ENCODE measurements at places on chromosomes 11 and 22.

DNA sequence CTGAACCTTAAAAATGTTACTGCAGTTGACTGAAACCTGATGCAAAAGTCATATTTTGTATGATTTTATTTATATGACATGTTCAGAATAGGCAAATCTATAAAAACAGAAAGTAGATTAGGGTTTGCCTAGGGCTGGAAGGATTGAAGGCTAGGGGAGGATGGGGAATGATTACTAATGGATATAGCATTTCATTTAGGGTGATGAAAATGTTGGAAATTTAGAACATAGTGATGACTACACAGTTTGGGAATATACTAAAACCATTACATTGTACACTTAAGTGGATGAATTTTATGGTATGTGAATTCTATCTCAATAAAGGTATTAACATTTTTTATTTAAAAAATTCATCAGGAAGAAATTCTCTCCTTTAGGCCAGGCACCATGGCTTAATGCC, 22.9 kb upstream of the PAFAH1B2 start:
- peak; percentile 64 for DNase-seq

GRCh38 chr11:693887-694562, 997 bp downstream of the DEAF1 start:
- DNase-seq = no peak

- no peak for DNase-seq
Observed at GRCh38 chr22:25369041-25369440, 149.6 kb downstream of the CRYBB2 start.

DNA sequence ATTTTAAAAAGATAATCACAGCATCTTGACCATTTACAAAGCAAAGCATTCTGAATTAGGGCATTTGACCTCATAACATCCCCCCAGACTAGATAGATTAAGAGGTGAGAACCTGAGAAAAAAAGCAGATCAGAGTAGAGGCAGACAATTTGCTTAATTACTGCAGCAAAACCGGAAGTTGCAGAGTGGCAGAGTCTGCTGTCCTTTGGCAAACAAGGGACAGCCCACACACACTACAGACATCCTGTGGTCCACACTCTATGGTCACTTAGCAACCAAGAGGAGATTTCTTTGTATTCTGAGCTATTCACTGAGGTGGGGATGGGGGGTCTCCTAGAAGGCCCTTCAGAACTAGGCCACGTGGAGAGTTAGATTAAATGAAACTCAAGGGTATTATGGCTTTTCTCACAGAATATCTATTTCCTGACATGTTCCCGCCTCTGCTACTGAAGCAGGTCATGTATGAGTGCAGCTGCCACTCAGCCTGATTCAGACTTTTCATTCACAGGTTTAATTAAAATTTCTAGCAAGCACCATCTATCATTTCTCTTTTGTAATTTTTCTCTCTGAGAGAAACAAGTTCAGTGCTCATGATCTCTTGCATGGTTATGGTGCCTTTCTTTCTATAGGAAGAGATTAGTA, 48.5 kb downstream of the SVIP start:
- DNase-seq = no peak

DNA sequence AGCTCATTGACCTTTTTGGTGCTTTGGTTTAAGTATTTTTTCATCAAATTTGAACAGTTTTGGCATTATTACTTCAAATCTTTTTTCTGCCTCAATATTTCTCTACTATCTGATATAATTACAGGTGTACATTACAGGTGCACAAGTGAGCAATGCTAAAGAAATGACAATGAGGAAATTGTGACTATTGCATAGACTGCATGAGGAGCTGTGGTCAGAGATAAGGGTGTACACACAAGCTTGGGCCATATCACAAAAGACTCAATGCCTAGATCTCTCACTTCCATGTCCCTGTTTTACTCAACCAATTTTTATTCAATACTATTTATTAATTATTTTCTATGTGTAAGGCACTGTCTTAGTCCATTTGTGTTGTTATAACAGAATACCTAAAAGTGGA, 251.0 kb upstream of the UBASH3B start:
- DNase-seq = no peak

DNA sequence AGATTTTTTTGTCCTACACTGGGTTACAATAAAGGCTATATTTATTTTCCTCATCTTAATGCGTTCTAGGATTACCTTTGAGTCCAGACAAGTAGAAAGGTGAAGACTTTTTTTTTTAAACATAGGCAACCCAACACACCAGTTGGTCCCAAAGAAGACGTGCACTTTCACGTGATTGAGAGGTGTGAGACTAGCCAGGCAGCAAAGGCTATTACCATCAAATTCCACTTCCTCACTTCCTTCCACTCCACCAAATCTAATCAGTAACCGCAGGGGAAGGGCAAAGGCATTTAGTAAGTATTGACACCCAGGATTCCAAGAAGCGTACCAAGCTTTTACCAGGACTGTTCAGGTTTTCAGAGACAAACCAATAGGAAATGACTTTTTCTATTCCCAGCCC, 109.3 kb downstream of the APIP start:
- DNase-seq = no peak

- no peak for DNase-seq
Observed at GRCh38 chr22:45097061-45097460, 66.7 kb upstream of the NUP50 start.

GRCh38 chr22:31651664-31652063, 10.4 kb downstream of the PISD start:
- no peak for DNase-seq

DNA sequence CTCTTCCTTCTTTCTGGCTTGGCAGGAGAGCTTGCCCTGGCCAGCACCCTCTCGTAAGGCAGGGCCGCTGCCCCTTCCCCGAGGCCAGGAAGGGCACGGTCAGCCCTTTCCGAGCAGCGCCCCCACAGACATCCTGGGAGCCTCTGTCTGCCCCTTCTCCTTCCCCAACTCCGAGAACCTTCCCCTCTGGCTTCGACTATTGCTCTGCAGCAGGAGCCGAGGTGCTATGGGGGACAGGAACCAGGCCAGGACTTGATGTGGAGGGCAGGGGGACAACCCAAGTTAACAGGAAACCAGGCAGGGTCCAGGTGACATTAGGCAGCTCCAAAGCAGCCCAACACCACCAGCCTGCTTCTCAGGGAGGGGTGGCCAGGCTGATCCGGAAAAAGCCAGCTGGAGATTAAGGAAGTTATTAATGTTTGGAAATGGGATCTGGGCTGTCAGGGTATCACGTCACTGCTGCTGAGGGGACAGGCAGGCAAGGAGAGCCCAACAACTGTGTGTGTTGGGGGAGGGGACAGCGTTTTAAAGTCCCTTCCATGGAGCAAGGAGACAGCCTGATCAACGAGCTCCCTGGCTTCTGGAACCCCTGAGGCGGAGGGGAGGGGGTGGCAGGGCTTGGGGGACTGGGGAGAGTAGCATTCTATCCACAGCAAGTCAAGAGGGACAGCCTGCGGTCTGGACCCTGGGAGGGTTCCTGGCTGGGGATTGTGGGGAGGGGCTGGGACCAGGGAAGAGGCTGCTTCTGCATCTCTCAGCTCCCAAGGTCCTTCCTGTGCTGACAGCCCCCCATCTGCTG, 27.3 kb downstream of the SYT7 start:
- no peak for DNase-seq

DNA sequence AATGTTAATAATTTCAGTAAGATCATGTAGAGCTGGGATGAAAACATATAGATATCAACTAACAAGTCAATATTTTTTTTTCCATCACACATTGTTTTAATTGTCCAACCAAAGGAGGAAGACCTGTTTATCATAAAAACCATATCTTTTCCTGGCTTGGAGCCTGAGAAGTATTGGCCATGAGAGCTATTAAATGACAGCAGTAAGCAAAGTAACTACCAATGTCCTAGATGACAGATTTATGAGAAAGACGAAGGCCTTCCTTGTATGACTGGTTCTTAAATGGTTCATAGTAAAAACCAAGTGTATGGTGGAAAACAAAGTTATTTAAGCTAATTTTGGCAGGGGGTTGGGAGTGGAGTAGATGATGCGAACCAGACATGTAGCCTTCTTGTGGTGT, 1147.1 kb upstream of the TENM4 start:
- no peak for DNase-seq

DNA sequence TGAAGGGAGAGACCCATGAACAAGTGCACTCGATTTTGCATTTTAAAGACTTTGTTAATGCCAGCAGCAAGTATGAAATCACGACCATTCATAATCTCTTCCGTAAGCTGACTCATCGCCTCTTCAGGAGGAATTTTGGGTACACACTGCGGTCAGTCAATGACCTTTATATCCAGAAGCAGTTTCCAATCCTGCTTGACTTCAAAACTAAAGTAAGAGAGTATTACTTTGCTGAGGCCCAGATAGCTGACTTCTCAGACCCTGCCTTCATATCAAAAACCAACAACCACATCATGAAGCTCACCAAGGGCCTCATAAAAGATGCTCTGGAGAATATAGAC, 5.9 kb downstream of the SERPIND1 start:
- DNase-seq = no peak

GRCh38 chr11:30560206-30561106, 25.7 kb downstream of the MPPED2 start:
- no peak for DNase-seq

GRCh38 chr11:128487978-128488377, 99.4 kb downstream of the ETS1 start:
- no peak for DNase-seq

DNA sequence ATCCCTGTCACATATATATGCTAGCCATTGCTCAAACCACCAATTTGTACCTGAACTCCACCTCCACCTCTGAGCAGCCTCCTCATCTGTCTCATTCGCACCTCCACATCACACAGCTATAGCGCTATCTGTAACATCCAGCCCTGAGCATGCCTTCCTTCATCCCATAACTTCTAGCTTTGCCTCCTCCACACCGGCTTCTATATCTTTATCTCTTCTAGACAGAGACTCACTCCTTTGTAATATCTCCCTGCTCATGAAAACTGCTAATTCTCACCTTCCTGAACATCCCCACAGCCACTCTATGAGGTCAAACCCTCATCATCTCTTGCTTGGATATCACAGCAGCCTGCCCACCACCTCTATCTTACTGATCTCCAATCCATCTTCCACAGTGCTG, 5.9 kb downstream of the SIAE start:
- no peak for DNase-seq

DNA sequence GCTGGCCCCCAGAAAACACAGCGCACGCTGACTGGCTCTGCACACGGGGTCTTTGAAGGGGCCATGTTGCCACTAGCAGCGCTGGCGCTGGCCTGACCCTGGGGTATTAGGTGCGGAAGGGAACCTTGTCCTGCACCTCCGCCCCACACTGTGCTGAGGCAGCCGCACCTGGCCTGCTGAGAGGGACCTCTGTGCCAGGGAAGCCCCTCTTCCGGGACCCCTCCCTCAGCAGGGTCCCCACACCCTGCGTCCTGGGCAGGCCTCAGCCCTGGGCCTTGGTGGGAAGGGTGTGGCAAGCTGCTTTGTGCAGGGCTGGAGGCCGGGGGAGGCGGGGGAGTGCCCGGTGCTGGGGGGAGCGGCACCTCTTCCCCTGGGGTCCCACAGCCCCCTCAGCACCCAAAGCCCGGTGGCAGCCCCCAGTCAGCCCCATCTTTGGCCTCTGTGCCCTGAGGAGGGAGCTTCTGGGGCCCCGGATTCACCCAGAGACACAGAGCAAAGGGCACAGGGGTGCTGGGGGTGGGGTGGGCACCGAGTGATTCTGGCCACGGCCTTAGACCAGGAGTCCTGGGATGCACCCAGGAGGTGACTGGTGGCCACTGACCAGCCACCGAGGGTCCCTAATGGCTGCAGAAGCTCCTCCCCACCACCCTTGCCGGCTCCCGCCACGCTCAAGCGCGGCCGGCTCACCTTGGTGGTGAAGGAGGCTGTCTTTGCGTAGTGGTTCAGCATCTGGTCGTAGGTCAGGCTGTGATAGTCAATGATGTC, 11.4 kb downstream of the TTLL8 start:
- no peak for DNase-seq

GRCh38 chr11:34207487-34208180, 102.2 kb downstream of the NAT10 start:
- no peak for DNase-seq

GRCh38 chr11:9066433-9066925, 24.9 kb downstream of the SCUBE2 start:
- DNase-seq = no peak

DNA sequence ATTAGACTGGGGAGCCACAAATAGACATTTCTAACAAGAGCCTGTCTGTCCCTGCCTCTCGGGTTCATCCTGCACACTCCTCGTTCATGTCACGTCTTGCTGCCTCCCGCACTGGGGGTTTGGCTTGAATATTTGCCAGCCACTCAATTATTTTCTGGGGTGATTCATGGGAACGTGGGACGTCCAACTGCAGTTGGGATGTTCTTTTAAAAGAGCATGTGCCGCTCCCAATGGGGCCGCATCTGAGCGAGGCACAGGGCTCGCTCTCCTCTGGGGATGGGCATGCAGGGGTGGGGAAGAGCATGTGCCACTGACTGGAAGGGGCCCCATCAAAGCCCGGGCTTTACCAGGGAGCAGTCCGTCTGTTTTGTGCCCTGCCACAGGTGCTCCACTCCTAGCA, 43.4 kb downstream of the PARVG start:
- DNase-seq = peak; percentile 7

- no peak for DNase-seq
Observed at GRCh38 chr22:27201741-27202140, 544.4 kb downstream of the MIAT start.

- DNase-seq = peak; percentile 46
Observed at GRCh38 chr11:9736365-9736764, 72.5 kb downstream of the SWAP70 start.

DNA sequence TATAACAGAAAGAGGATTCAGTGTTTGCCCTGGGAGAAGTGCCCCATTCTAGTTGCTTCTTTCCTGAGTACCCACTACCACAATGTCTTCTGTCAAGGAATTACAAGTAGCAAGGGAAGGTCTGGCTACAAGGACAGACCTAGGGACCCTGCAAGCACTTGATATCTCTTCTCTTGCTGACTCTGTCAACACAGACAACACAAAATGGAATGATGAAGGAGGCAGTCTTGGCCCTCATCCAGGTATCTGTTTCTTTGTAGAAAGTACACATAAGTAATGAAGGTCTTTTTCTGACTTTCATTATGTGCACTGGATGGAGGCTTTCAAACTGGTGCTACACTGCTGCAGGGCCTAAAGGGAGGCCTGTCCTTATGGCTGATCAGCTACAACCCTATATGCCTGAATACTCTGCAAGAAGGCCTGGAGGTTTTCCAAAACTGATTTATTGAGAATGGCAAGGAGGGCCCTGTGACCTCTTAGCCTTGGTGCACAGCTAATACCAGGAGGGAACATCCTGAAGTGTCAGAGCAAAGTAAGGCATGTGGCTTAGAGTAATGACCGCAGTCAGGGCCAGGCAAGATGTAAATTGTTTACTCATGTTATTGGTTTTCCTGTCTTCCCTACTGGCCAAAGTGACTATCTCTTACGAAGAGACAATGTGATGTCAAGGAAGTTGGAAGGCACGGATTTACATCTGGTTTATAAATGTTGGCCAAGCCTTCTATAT, 31.2 kb downstream of the GAB2 start:
- DNase-seq = no peak

All from fibroblast of skin of back (primary cell).